ENCODE measurements at places on chromosomes 6 and 20.

GRCh38 chr6:73234733-73235132 lies 9.4 kb upstream of the KHDC1L start:
- peak; percentile 62 for DNase-seq

DNA sequence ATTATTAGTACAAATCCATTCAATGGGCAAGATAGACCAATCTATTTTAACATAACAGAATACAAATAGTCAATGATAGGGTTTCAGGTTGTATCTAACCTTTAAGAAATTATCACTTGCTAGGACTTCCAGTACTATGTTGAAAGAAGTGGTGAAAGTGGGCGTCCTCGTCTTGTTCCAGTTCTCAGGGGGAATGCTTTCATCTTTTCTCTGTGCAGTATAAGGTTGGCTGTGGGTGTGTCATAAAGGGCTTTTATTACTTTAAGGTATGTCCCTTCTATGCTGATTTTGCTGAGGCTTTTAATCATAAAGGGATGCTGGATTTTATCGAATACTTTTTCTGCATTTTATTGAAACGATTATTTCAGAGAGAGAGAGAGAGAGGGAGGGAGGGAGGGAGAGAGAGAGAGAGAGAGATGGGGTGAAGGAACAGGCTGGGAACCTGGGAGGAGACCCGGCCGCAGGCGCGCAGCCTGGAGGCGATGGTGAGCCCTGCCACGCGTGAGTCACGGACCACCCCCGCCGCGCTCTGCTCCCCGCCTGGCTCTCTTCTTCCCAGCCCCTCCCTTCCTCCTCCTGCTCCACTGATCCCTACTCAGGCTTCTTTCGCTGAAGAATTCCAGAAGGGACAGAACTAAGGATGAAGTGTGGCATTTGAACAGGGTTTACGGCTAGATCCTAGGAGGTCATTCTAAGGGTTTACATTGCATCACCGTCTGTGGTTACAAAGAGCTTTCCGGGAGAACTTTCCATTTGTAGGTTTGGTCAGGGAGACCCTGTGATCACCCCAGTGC lies 45.5 kb upstream of the HLA-E start:
- DNase-seq: no peak

DNA sequence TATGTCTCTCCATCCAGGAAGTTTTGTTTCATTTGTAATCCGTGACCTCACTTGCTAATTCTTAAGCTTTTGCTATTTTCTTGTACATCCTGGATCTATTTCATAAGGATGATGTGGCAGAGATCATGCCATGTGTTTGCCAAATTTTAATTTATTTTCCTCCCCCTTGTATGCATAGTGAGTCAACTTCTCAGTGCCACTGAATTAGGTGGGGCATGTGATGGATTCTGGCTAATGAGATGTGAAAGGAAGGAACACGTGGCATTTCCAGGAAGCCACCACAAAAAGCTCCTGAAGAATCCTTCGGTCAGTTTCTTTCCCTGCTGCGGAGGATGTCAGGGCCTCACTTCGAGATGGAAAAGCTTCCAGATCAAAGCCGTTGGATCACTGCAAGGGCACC lies 86.2 kb upstream of the PRL start:
- no peak for DNase-seq

GRCh38 chr6:16236631-16237199 lies 1.7 kb upstream of the GMPR start:
- peak; percentile 24 for DNase-seq

DNA sequence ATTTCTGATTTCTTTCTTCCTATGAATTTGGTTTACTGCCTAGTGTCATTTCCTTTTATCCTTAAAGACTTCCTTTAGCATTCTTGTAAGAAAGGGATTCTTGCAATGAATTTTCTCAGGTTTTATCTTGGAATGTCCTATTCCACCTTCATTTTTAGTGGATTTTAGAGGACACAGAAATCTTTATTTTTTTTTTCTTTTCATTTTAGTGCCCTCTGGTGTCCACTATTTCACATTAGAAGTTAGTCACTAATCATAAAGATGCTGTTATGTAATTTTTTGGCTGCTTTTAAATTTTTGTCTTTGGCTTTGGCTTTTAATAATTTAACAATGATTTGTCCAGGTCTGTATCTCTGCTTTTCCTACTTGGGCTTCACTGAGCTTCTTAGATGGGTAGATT lies 28.1 kb downstream of the LMBRD1 start:
- DNase-seq: no peak

GRCh38 chr6:167856999-167857660 lies 30.4 kb downstream of the AFDN start:
- no peak for DNase-seq

GRCh38 chr20:56350842-56351241 lies 7.9 kb upstream of the FAM210B start:
- no peak for DNase-seq

DNA sequence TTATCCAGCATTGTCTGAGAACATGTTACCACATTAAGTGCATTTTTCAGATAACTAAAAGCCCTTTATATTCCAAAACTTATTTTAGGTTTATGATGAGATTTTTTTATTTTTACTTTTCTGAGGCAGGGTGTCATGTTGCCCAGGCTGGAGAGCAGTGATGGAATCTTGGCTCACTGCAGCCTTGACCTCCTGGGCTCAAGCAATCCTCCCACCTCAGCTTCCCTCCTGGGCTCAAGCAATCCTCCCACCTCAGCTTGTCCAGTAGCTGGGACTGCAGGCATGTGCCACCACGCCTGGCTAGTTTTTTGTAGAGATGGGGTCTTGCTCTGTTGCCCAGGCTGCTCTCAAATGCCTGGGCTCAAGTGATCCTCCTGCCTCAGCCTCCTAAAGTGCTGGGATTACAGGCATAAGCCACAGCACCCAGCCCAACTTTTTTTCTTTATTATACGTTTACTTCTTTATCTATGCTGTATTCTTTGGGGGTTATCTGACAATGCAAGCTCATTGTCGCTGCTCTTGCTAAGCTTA lies 6.2 kb downstream of the DYNLT1 start:
- DNase-seq: no peak
